ENCODE measurements at places on chromosomes 1 and 21.

GRCh38 chr1:245558069-245558468 is 403.3 kb downstream of the KIF26B start:
- no peak for DNase-seq

- DNase-seq: peak; percentile 68
These were observed 44.5 kb upstream of the CRNN start for GRCh38 chr1:152458384-152459185.

DNA sequence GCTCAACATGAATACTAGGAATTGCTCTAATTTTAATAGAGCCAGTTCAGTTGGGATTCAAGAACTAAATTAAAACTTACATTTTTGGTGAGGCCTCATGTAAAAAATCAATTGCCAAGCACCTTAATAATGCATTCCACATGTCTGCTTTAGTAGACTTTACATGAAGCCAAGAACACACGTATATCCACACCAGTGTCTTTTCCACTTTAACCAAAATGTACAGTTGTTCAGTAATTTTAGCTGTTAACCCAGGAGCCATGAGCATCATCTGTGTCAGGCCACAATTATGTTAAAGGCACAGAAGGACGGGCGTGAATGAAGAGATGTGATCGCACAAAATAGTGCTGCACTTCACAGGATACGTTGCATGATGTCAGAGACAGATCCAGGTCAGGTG is 136.7 kb downstream of the TLR5 start:
- DNase-seq: no peak

- no peak for DNase-seq
These were observed 24.0 kb upstream of the DDOST start for GRCh38 chr1:20685099-20685662.

- DNase-seq: no peak
These were observed 162.8 kb downstream of the FASLG start for GRCh38 chr1:172821609-172822274.

DNA sequence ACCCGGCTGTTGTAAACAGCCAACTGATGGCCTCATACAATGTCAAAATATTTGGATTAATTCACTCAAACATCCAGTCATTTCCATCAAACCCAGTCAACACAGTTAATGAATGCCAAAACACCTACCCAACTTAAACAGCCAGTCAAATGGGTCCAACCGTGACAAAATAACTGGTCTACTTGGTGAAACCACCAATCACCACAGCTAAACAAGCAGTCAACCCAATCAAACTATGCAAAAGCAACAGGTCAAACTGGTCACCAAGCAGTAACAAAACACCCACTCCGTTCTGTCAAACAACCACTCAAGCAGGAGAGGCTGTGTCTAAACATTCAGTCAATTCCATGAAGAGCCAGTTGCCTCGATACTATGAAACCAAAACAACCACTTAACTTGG is 119.2 kb downstream of the FOXD2 start:
- no peak for DNase-seq

Measured in activated T-helper 9 cell treated with anti-CD3 and anti-CD28 coated beads, Interleukin-2, amount 50 U/mL, for 16 hours (primary cell).